ENCODE measurements at places on chromosomes 4 and X.

DNA sequence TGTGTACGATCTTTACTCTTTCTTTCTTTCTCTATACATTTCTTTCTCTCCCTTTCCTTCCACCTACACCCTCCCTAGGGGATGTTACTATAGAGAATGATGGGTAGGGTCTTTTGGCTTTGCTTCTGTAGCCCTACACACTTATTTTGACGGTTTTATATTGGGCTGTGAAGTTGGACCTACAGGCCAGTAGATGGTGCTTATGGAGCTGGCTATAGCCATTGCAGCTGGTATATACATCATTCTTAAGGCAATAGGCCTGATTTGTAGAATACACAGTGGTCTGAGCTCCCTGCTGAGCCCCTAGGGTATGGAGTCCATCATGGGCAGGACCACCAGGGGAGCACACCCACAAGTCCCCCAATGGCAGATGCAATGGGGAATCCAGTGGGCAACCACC, 1869.7 kb downstream of the STIM2 start:
- no peak for DNase-seq

DNA sequence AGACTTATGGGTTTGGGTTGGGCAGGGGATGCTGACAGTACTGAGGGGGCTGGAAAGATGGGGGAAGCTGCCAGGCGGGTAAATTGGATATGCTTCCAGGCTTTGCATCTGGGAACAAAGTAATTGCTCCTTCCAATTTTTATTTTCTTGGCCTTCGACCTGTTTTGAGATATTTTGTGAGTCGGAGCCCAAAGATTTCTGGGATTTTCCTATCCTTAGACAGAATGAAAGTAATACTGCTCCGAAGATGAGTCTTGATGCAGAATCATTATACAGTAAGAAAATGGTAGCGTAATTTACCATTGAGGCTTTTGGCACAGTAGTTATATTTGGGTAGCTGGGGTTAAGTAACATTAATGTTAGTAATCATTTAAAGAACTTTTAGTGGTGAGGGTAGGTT, 1.4 kb downstream of the SMARCA5 start:
- DNase-seq = no peak

DNA sequence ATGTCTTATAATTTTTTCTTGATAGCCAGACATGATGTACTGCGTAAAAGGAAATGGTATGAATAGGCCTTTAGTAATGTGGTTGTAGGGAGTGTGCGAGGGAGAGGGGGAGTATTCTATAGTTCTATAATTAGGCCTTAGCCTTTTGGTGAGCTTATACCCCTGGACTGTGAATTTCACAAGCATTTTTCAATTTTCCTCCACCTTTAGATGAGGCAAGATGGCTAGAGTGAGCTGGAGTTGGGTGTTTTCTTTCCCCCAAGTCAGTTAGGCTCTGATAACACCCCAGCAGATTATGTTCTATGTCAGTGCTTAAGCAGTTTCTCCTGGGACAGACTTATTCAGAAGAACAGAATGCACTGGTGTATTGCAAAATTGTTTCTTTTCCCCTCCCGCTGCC, 210.2 kb upstream of the NPY2R start:
- no peak for DNase-seq

DNA sequence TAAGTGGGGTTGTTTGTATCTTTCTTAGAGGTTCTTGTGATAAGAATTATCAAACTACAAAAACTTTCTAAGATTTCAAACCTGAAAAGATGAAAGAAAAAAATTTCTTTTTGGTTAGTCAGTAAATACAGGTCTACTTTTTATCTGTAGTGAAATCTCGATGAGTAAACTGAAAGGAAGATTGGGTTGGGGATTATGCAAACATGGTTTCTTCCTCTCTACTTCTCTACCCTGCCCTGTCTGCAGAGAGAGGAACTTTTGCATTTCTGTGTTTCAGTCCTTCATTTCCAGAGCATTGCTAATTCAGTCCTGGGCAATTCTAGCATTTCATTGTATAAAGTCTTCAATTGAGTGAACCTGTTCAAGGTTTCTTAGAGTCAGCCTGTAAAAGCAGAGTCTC, 51.6 kb upstream of the IL2 start:
- DNase-seq = no peak

GRCh38 chrX:154396973-154397887, 947 bp upstream of the RPL10 start:
- DNase-seq = peak; percentile 72

GRCh38 chr4:65023883-65024670, 614.8 kb upstream of the TECRL start:
- no peak for DNase-seq

DNA sequence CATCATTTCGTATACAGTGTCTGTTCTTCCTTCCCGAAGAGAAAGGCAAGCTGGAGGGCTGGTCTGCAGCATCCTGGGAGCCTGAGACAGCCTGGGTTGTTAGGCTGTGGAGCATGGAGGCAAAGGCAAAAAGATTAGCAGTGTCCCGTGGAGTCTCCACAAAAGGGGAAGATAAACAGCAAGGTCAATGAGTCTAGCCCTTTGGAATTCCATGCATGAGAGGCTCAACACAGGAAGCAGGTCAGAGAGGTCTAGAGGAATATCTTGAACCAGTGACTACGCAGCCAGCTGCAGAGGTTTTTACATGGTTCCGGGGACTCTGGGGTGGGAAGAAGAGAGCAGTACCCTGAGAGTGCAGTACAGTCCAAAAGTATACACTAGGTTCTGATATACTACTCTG, 12.2 kb upstream of the MCF2 start:
- DNase-seq = no peak

GRCh38 chr4:143382596-143382995, 45.9 kb downstream of the GAB1 start:
- no peak for DNase-seq

Measured in CD4-positive, alpha-beta T cell treated with Interferon gamma for 1 hour (primary cell).